ENCODE measurements at places on chromosomes 3 and 15. TPM values are rescaled to one million over a fixed set of nuclear protein-coding genes. Genes with fewer than 3 reads are reported as not detected.

DNA sequence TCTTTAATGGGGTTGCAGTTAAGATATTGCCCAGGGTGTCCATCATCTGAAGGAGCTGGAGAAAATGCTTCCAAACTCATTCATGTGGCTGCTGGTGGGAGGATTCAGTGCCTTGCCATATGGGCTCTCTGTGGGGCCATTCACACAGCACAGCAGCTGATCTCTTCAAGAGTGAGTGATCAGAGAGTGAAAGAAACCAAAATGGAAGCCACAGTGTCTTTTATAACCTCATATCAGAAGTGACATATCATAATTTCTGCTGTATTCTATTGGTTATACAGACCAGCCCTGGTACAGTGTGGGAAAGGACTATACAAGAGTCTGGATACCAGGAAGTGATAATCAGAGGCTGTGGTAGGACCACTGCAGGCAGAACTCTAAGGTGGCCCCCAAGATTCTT lies 33.6 kb downstream of the HHLA2 start:
- DNase-seq: no peak

The IL5RA gene
- 3.1 TPM for total RNA-seq

The MST1 gene
- total RNA-seq: 12.2 TPM

DNA sequence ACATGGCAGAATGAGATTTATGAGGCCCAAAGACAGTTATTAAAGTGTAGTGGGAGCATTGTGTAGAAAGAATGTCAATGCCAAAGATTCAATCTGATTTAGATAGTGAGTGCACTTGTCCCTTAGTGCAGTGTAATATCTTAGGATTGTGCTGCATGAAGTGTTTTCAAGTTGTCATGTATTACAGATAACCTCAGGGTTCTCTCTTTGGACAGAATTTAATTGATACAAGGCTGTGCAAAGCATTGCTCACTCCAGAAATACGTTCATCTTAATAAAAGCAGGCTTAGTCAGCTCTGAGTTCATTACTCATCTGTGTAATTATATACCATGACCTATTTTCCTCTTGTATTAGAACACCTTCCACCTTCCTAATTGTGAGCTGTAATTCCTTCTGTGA lies 16.0 kb upstream of the GPR171 start:
- no peak for DNase-seq

The TRIM42 gene
- not detected for total RNA-seq

The GLDN gene
- 1.2 TPM for total RNA-seq

- no peak for DNase-seq
Observed at GRCh38 chr15:31437686-31438085, 111.1 kb downstream of the KLF13 start.

DNA sequence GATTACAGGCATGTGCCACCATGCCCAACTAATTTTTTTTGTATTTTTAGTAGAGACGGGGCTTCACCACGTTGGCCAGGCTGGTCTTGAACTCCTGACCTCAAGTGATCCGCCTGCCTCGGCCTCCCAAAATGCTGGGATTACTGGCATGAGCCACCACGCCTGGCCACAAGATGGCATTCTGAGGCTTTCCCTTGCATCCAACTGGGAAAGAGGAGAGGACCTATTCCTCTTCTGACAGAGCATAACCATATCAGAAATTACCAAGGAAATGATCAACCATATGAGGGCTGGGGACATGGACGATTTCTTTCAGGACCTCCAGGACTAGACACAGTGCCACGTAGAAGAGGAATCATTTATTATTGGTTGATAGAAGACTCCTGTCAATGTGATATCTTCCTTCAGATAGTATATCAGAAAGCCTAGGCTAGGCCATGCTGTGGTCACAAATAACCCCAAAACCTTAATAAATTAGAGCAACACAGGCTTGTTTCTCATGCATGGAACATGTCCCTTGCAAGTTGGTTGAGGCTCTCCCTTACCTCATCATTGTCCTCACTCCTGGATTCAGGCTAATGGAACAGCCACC lies 372.3 kb upstream of the IL12A start:
- peak; percentile 17 for DNase-seq

The IQCF5 gene
- total RNA-seq: not detected

- DNase-seq: no peak
Observed at GRCh38 chr3:13217736-13218540, 144.7 kb upstream of the IQSEC1 start.

DNA sequence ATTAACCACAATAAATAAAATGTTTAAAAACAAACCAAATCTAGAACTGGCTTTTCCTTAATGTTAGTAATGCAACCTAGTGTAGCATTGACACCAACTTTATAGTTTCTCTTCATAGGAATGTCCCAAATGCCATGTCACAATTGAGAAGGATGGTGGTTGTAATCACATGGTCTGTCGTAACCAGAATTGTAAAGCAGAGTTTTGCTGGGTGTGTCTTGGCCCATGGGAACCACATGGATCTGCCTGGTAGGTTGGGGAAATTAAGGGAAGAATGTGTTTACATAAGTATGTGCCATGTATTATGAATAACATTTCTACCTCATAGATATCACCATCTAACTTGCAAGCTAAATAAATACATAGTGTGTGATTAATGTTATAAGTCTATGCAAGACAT lies 84.4 kb upstream of the GOLGA6B start:
- no peak for DNase-seq

DNA sequence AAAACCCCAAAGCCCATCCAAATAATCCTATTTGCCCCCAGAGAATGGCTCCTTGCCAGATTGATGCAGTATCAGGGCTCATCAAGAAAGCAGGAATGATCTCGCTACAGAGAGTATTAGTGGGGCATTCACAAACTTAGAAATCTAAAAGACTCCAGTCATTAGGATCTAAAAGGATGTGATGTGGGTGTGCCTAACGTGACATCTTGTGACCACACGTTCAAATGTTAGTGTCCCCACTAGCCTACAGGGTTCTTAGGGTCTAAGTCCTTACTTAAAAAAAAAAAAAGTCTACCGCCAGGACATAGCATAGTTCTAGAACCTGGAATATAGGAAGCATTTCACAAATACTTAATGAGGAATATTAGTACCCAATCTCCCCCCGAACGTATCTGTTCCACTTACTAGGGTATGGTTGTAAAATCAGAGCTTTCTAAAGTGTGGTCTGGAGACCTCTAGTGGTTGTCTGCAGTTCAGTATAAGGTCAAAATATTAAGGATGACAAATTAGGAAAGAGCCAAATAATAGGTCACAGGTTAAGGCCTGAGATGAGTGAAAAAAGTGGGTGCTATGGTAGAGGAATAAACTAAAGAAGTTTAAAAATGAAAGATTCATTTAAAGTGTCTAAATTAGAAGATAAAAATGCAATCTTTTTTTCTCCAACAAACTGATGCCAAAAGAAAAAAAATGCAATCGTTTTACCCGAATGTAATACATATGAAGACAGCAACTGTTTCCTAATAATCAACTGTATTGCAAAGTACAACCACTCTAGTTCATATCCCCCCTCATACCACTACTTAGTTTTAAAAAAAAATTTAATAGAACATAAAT lies 4.2 kb upstream of the CHRM5 start:
- DNase-seq: no peak

DNA sequence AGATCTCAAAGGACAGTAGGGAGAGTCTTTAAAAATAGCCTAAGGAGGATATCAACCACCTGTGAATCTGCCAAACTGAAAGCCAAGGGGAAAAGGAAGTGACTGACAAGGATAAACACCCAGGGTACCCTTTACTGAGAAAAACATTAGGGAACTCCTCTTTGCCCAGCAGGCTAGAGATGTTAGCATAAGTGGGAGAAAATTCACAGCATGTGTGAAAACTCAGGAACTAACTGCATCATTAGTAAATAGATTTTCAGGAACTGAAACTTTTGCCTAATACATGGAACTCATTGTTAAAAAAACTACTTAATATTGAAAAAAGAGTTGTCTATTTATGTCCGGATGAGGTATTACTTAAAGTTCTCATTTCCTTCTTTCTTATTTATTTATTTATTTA lies 375.5 kb downstream of the NTRK3 start:
- DNase-seq: no peak

DNA sequence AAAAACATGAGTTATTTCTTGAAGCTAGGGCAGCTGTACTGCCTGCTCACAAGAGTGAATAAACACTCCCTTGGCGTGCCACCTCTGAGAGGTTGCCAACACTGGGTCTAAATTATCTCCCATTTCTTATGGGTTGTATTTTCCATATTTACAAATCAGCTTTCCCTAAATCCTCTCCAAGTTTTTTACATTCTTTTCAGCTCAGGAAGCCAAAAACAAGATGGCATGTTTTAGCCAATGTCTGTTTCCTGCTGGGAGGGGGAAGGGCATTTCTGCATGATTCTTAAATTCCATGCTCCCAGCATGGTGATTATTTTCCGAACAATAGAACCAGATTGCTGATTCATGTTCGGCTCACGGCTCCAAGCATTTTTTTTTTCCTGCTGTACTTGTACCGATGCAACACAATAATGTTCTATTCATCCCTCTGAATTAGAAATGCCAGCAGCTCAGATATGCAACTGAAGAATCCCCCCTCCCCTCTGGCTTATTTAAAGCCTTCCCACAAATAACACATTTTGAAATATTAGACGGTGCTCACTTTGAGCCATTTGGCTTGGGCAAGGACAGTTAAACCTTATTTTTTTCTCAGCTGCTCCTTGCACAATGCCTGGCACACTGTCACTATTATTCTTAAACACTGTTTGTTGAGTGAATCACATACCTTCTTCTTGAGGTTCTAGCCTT lies 252.5 kb downstream of the THRB start:
- DNase-seq: no peak

The CHRNB4 gene
- total RNA-seq: 3.1 TPM

The DZIP1L gene
- 28.6 TPM for total RNA-seq

GRCh38 chr3:126927846-126928245 lies 55.1 kb upstream of the PLXNA1 start:
- no peak for DNase-seq

- DNase-seq: no peak
Observed at GRCh38 chr3:14609506-14609905, 42.1 kb upstream of the CCDC174 start.

- no peak for DNase-seq
Observed at GRCh38 chr3:188673646-188674186, 498.1 kb upstream of the TPRG1 start.

The ARHGEF26 gene
- 10.1 TPM for total RNA-seq

- peak; percentile 48 for DNase-seq
Observed at GRCh38 chr15:64379216-64379960, 1.9 kb downstream of the PCLAF start.

The ZNF774 gene
- total RNA-seq: 6.1 TPM

GRCh38 chr3:78725703-78726246 lies 1042.0 kb downstream of the ROBO1 start:
- DNase-seq: no peak

DNA sequence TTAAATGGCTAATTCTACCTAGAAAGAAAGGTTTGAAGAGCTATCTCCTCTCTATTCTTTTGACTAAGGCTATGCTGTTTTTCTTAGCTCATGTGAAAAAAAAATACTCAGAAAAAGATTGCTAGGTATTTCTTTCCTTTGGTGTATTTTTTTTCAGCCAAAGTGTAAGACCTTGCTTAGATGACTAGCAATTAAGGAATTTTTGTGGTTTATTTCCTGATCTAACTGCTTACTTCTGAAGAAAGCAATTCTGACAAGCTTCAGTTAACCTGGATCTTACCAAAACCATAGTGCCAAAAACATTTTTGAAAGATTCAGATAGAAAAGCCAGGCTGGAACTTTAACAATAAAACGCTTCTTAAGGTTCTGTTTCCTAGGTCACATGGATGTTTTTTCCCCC lies 315.6 kb downstream of the SOX2 start:
- DNase-seq: no peak

DNA sequence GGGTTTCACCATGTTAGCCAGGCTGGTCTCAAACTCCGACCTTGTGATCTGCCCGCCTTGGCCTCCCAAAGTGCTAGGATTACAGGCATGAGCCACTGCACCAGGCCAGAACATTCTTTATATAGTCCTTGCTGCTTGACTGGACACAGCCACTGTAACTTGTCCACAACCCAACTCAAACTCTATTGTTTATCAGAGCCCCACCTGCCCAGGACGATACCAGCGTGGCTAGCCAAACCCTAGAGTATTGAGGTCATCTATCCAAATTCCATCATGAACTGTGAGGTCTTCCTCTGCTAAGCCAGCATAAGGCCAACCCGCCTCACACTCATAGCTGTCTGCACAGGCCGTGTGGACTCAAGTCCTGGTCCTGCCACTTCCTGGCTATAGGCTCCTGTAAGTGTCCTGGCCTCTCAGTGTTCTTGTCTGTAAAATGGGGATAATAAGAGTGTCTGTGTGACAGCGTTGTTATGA lies 63.9 kb downstream of the DAPK2 start:
- no peak for DNase-seq

All from cerebellum (tissue), 4 donors.